GM04504 (cell line): ENCODE measurements at places on chromosomes 11 and 22.

DNA sequence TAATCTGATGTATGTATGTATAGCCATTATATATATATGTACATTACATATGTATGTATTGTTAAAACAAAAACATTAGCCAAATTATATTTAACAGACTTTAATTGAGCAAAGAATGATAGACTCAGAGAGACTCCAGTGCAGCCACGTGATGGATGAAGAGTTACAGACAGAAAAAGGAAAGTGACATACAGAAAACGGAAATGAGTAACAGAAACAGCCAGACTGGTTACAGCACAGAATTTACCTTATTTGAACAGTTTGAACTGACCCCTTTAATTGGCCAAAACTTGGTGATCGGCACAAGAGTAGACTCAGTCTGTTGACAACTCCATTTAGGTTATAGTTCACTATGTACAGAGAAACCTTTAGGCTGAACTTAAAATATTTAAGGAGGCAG lies 35.0 kb downstream of the CHORDC1 start:
- no peak for DNase-seq

DNA sequence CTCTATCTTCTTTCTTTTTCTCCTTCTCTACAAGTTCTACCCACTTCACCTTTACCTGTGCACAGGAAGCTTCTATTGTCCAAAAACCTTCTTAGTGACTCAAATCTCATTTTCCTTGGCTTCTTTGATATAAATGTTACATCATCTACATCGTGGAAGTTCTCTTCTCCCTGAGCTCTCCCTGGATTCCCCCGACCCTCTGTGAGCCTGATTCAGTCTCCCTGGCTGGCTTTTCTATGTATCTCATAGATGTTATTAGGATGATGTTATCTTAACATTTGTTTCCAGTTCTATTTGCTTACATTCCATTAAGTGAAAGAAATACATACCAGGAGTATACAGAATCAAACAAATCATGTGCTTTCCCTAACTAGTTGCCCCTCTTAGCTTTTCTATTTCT lies 235.8 kb upstream of the PITPNB start:
- DNase-seq = no peak

GRCh38 chr22:50628543-50629134 lies 687 bp upstream of the ARSA start:
- no peak for DNase-seq

- no peak for DNase-seq
Observed at GRCh38 chr22:35863432-35863831, 145.8 kb downstream of the APOL5 start.

- DNase-seq = no peak
Observed at GRCh38 chr22:32712644-32713355, 88.7 kb upstream of the TIMP3 start.

GRCh38 chr22:36773935-36774334 lies 2.0 kb downstream of the IFT27 start:
- no peak for DNase-seq

DNA sequence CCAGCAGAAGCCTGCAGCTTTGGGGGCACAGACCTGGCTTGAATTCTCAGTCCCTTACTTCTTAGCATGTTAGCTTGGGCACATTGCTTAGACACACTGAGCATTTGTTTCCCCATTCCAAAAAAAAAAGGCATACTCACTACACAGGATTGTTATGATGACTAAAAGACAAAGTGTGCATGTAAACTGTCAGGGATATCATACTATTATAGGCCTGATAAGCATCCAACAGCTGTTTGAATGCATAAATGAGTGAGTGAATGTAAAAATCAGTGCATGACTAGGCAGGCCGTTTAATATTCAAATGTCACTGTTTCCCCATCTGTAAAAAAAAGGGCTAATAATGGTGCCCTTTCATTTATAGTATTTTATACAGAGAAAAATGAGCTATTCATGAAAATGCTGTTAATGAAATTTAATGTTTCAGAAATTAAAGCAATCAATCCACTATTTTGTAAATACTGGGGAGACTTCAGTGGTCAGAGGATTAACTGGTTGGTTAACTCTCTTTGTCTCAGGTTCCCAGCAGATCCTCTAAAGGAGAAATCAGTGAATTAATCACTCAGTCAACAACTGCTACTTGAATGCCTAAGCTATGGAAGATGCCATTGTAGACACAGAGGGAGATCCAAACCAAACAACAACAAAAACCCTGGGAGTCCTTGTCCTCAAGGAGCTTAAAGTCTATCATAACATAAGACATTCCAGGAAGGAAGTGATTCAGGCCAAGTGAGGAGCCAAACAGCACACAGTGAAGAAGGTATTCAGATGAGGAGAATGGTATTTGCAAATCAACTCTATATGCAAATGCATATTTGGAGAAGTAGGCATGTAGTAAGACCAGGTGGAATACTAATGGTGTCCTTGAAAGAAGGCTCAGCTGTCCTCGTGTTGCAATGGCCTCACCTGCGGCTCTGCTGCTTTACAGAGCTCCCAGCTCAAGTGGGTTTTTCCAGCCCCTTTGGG lies 26.8 kb downstream of the BARX2 start:
- no peak for DNase-seq

DNA sequence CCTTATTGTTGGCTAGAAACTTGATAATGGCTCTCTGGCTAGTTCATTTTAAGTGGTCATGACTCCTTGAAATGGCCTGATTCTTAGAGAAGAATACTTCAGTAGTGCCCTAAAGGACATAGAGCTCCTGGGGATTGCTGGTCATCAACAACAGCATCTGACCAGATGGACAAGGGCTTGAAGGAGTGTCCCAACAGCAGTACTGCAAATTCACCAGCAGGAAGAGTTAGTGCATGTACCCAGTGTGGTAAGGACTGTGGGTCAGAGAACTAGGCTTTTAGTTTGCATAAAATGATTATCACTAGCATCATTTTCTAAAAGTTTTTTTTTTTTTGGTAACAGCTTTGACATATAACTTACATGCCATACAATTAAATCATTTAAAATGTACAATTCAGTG lies 39.5 kb upstream of the CUL5 start:
- DNase-seq = no peak

DNA sequence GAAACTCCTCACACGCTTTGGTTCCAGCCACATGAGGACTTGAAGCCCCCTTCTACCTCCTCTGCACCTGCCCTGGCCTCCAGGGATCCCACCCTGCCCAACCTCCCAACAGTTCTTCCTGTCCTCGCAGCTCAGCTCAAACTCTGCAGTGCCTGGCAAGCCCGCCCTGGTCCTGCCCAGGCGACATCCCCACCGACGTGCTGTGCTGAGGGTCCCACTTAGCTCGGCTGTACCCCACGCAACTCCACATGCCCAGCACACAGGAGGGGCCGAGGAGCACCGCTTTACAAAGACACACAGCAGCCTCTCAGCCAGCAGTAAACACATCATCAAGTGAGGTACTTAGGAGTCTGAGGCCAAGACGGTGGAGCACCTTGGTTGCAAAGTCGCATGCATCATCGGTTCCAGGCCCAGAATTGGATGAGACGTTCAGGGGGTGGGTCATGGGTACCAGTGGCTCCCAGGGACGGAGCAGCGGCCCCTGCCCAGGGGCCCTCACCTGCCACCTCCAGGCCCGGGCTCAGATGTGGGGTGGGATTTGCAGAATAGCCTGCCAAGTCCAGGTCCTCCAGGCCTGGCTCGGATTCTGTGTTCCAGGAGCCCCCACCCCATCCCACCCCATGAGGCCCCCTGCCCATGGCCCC lies 72.6 kb downstream of the CELSR1 start:
- no peak for DNase-seq

DNA sequence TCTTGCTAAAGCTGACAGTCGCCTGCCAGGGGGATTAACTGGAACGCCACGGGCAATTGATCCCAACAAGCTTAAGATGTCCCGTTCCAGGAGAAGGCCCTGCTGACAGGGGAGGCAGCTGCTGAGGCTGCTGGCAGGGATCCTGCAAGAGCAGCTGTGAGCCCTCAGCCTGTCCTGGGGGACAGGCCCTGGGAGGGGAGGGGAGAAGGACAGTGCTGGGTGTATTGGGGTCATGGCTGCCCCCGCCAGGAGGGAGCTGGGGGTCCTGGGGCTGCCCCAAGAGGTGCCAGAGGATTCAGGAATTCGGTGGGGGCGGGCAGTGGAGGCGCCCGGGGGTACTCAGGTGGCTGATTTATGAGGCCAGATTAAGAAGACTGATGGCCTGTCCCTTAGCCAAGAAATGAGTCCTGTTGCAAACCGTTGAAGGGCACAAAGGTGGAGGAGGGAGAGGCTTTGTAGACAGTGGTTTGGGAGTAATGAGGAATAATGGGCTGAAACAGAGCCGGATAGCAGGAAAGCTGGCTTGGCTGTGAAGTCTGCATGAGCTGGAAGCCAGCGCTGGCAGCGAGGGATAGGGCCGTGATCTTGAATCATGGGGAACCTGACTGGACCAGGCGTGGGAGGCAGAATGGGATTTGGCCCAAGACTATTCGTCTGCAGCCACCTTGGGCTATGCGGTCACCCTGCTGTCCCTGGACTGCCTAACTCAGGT lies 133.5 kb downstream of the CACNA1I start:
- DNase-seq = no peak
